ENCODE measurements at places on chromosomes 6 and 20. TPM values are rescaled to one million over a fixed set of nuclear protein-coding genes. Genes with fewer than 3 reads are reported as not detected.
A peak's percentile ranks its signal among the peaks of the same experiment; 100 is the strongest.

- DNase-seq = no peak
Observed at GRCh38 chr20:11894062-11894461, 23.6 kb upstream of the BTBD3 start.

GRCh38 chr6:53349209-53349693 is 501 bp upstream of the ELOVL5 start:
- no peak for DNase-seq

DNA sequence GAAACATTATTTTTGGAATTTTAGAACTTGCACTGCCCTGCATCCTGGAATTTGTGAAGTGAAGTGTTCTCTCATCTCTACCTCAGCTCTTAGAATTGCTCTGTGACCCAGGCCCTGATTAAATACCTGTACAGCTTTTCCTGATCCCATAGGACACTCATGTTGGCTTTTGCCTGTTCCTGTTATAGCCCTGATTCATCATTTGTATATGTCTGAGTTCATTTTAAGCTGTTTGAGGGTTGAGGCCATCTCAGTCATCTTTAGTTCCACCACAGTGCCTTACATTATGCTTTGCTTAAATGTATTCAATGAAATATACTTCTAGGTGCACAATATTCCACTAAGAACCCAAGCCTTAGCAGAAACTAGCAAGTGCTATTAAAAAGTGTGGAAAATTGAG is 26.4 kb downstream of the ZFAND3 start:
- no peak for DNase-seq

- DNase-seq = no peak
Observed at GRCh38 chr6:151400473-151400872, 9.1 kb upstream of the ZBTB2 start.

GRCh38 chr6:99341862-99342455 is 7.5 kb downstream of the FAXC start:
- DNase-seq = no peak

DNA sequence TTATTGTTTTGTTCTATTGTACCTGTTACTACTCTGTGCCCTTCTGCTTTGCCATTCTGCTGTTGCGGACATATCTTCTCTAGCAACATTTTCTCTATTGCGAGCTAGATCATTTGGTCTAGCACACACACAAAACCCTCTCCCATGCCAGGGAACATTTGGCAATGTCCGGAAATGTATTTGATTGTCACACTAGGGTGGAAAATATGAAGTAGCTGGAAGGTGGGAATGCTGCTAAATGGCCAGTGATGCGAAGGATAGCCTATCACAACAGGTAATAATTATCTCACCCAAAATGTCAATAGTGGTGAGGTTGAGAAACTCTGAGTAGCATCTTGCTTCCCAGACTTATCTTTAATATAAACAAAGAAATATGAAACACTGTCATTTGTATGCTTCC is 331.9 kb downstream of the HTR1B start:
- DNase-seq = no peak

DNA sequence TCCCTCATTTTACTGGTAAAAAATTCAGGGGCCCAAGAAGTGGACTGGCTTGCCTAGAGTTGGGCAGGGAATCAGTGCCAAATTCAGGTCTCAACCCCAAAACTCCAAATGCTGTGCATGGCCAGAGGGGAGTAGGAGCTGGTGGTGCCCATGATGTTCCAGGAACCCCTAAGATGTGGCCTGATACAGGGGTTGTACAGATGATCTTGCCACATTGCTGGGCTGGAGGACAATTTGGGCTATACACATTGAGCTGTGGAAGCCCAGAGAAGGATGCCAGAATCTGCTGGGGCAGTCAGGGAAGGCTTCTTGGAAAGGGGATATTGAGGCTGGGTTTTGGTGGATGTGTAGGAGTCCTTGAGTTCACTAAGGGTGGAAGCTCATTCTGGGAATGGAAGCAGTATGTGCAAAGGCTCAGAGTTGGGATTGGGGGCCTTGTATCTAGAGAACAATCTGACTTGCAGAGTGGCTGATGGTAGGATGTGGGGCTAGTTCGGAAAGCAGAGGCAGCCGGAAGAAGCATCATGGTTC is 38.0 kb upstream of the APCDD1L start:
- no peak for DNase-seq

DNA sequence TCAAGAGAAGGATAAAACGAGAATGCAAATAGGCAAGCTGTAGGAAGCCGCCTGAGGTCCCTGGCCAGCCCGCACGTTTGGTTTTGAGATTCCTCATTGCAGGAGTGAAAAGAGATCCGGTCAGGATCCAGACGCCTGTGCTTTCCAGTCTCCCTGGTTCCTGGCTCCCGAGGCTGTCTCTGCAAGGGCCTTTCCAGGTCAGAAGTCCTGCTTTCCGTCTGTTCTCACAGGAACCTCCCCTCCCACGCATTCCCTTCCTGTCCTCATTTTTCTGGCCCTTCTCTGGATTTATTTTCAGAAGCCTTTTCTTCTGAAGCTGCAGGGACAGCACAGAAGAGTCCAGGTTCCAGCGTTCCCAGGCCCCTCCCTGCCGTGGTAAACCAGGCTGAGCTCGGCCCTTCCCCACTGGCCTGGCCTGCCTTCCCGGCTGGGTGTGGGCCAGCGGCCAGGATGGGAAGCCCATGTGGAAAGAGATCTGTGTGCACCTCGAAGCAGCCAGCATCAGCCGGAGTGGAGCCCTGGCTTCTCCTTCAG is 54.0 kb downstream of the TMEM242 start:
- DNase-seq = peak; percentile 87

DNA sequence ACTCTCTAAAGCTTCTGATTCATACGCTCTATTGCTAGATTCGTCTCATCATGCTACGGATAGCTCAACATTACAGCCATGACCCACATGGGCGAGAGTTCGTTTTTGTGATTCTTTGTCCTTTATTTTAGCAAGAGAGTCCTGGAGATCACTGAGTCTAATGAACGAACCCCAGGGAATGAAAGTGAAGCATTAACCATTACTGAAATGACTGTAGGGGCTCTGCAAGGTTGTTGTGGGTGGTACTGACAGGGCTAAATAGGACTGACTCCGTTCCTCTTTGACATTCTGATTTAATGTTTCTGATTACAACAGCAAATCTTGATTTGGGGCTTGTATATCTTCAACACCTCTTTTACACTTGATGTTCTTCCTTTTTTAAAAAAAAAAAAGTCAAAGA is 13.7 kb upstream of the RTF2 start:
- DNase-seq = no peak

- DNase-seq = no peak
Observed at GRCh38 chr20:49422161-49422560, 60.3 kb downstream of the KCNB1 start.

- DNase-seq = no peak
Observed at GRCh38 chr6:141259807-141260206, 872.9 kb upstream of the GJE1 start.

DNA sequence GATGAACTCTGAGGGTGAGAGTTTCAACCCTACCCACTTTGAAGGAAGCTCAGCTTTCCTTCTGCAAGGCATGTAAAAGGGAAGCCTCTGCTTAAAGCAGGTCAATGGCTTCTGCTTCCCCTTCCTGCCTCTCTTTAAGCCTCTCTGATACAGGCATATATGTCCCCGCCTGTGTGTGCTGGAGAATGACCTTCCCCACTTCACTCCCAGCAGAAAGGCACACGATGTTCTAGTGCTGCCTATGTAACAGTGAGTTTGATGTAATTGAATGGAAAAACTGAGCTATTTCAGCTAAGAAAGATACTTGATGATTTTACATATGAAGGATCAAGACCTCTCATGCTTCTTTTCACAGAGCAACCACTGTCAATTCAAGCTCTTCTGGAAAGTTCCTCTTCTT is 632.2 kb downstream of the HACE1 start:
- no peak for DNase-seq

PPIL4 gene
- total RNA-seq = 10.9 TPM

DEFB132 gene
- total RNA-seq = not detected

SMPDL3A gene
- 5.6 TPM for total RNA-seq

PHACTR1 gene
- 87.4 TPM for total RNA-seq

EYS gene
- total RNA-seq = not detected

EYA4 gene
- 28.1 TPM for total RNA-seq

TCP11 gene
- total RNA-seq = not detected

PERP gene
- total RNA-seq = 64.7 TPM

CNKSR3 gene
- 23.9 TPM for total RNA-seq

EFCAB8 gene
- total RNA-seq = not detected

WFDC9 gene
- total RNA-seq = not detected
